ENCODE measurements at places on chromosomes 4 and X. TPM values are rescaled to one million over a fixed set of nuclear protein-coding genes. Genes with fewer than 3 reads are reported as not detected.

Gene DCAF8L2
- not detected for total RNA-seq

Gene F8
- 1.1 TPM for total RNA-seq

Gene ITIH6
- not detected for total RNA-seq

Gene OR13H1
- not detected for total RNA-seq

Gene PDZD4
- total RNA-seq = 0.31 TPM

Gene GJB1
- not detected for total RNA-seq

Gene ADGRA3
- 2.1 TPM for total RNA-seq

Gene SHROOM3
- total RNA-seq = not detected
